ENCODE measurements at places on chromosomes 12 and 14.

GRCh38 chr14:68124050-68124449, 304.5 kb downstream of the RAD51B start:
- DNase-seq = no peak

GRCh38 chr14:29037411-29037810, 270.8 kb downstream of the FOXG1 start:
- no peak for DNase-seq

DNA sequence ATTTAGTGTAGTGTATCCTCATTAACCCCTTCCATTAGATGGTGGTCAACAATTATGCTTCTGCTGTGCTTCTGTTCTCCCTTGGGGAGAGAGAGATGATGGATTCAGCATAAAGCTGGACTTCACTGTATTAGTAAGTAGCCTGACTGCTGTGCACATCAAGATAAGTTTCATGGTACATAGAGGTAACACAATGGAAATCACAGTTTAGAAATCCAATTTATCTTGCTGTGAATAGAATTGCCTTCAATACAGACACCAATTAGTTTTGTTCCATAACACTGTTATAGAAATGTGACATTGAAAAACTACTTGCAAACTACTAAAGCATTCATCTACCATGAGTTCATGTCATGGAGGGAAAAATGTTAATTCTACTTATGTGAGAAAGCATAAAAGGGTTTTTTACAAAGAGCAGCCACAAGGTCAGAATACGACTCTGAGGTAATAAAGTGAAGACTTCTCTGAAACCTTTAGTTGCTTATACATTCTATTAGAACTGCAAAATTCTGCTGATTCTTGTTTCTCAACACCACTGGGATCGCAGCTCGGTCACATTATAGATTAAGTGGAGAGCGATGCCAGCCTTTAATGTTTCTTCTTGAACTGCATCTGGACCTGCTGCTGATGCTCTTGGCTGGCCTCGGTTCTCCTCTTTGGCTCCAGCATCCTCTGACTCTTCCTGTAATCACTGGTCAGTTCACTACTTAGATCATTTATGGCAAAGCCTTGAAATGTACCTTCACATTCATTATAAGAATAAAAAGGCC, 190.8 kb downstream of the ATP23 start:
- DNase-seq = no peak

DNA sequence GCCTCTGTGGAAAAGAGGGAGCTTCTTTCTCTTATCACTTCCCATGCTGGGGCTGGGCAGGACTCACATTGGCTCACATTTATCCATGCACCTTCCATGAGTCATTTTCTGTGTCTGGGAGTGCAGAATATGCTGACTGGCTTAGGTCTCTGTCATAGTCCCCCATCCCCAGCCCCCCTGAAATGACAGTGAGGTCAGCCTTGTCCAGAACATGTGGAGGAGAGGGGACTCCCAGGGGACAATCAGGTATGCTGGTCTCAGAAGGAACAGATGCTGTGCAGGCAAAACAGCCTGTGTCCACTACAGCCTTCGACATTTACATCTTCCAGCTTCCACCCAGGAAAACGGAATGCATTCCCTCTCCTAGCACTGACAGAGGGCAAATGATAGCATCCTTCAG, 35.0 kb downstream of the ADGRD1 start:
- no peak for DNase-seq

- DNase-seq = peak; percentile 93
Observed at GRCh38 chr12:130818635-130819576, 20.1 kb downstream of the STX2 start.

DNA sequence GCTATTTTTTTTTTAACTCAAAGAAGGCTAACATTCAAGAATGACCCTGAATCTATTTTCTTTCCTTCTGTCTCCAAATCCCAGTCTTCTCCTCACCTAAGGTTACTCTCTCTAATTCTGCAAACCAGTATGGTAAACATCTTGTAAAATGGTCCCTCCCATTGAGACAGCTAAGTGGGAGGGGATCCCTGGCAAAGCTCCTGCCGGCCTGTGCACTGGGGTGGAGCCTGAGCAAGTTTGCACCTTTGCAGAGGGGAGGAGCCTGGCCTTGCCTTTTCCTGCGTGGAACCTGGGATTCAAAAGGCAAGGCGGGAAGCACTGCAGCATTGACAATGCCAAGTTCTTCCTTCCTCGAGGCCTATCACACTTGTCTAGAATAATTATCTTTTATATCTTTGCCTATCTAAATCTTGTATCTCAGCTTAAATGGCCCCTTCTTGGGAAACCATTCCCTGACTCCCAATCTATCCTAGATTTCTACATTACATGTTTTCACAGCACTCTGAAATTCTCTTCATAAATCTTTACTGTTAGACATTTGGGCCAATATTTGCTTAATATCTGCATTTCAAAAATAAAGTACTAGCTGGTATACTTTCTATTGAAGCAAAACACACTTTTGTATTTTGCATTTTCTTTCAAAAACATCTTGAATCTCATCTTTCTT, 83.0 kb downstream of the EPS8 start:
- DNase-seq = no peak

DNA sequence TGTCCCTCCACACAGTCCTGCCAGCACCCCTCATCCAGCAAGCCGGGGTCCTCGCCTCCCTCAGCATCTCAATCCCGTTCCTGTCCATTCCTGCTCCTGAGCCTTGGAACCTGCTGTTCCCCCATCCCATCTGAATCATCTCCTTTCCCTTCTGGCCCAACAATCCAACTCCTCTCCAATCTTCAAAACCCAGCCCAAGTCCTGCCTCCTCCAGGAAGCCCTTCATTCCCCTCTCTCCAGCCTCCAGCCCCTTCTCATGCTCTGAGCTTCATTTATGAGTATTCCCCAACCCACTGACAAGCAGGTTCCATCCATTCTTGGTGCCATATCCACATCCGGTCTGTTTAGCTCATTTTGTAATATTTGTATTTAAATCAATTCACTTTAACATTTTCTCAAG, 128.1 kb downstream of the RIMBP2 start:
- no peak for DNase-seq

DNA sequence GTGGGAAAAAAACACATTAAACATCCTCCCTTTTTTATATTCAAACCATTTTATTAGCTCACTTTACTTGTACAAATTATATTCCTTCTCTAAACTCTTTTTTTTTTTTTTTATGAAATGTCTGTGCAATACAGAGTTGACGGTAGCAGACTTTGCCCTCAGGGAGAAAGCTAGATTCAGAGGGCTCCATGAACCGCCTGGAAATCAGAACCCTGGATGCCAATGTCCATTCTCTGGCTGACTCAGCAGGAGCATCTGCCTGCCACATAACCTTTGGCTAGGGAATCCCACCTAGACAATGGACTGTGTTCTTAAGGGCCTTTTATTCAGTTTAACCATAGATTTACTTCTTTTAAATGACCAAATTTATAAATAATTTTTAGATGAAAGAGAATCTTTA, 467.0 kb downstream of the MDGA2 start:
- no peak for DNase-seq

DNA sequence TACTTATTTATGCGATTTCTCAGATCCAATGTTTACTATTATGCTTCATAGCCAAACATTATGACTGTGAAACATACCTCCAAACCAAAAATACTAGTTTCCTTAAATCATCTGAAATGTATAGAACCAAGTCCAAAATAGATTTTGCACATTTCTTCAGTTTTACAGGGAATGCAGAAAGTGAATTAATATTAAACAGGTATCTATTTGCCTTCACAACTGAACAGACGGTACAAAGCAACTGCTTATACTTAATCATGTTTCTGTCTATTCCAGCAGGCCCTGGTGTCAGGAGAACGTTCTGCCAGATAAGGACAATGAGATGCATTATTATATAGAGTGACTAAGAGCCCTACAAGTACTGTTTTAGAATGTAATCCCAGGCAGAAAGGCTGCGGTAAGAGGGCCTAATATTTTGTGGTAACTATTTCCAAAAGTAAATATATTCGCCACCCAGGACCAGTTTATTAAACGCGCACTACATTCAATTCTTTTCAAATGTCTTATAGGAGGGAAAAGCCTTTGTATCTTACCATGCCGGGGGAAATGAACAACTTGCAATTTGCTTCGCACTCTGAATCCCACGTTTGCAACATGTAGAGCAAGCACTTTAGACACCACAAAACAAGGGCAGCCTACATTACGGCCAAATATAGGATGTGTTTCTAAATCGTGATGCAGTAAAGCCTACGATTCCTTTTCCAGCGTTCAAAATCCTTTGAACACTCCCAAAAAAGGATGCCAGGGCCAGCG, 1.5 kb downstream of the CORO1C start:
- no peak for DNase-seq

DNA sequence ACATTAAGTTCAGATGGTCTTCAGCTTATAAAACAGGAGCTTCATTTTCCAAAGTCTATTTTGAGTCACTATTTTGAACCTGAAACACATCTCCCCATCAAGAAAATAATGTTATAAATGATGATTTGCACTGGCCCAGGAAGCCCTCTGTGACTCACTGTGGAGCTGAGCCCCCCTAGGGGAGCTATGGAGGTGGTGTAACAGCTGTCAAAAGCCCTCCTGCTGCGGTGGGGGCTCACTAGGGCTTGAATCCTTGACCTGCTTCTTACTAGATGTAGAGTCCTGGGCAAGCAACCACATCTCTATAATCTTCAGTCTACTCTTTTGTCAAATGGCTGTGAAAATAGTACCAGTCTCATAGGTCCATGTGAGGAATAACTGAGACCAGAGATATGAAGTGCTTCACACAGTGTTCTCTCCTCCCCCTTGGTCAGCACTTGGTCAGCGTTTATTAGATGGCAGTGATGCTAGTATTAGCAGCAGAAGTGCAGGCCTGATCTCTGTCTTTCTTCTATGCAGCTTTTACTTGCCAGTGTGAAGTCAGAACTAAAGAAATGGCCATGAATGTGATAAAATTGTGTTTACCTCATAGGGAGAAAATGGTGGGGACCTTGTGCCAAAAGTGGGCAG, 83.4 kb downstream of the RTN1 start:
- no peak for DNase-seq

DNA sequence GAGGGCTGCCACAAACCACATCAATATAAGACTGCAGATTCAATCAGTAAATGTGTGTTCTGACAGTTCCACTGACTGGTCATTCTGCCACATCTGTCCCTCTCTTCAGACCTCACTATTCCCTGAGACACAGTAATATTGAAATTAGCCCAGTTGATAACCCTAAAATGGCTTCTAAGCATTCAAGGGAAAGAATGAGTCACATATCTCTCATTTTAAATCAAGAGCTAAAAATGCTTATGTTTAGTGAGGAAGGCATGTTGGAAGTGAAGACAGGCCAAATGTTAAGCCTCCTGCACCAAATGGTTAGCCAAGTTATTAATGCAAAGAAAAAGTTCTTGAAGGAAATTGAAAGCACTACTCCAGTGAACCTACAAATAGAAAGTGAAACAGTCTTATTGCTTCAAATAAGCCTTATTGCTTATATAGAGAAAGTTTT, 24.5 kb upstream of the KIF21A start:
- DNase-seq = no peak

GRCh38 chr12:78181544-78182162, 351.0 kb downstream of the NAV3 start:
- no peak for DNase-seq

DNA sequence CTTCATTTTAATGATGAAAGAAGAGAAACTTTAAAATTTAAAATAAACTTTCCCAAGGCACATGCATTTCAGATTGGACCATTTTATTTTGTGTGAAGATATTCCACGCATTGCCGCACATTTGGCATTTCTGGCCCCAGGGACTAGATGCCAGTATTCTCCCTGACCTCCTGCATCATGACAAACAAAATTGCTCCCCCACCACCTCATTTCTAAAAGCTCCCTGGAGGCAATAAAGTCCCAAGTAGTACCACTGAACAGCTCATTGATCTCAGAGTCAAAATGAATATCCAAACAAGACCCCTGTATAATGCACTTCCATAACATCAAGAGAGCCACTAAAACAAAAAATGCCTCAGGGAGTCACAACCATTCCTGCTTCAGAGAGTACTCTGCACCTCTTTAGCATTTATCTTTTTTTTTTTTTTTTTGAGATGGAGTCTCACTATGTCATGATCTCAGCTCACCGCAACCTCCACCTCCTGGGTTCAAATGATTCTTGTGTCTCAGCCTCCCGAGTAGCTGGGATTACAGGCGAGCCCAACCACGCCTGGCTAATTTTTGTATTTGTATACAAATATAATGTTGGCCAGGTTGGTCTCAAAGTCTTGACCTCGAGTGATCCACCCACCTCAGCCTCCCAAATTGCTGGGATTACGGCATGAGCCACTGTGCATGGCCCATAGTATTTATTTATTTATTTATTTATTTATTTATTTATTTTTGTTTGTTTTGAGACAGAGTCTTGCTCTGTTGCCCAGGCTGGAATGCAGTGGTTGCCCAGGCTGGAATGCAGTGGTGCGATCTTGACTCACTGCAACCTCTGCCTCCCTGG, 48.8 kb upstream of the RASSF3 start:
- DNase-seq = no peak

DNA sequence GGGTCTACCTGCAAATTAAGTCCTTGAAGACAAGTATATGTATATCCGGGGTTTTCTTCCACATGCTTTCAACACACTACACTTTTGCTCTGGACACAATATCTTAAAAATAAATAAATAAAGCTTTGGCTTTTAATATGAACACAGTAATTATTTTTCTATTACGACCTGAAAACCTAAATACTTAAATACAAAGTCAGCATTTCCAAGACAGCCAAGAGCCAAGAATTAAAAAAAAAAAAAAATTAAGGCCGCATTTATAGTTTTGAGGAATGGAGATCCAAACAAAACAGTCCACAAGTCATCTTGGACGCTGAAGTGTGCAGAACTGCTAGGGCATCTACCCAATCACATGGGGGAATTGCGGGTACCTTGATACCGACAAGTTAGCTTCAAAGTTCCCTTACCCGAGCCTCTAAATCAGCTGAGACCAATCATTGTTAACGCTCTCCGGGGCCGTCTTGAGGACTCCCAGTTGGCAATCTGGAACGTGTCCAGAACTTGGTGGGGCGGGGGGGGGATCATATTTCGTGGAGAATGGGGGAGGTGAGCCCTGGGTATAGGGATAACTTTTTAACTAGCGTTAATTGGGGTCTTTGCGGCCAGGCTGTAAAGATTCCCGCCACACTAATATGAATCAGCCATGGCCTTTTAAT, 731 bp upstream of the PCNX4 start:
- no peak for DNase-seq

DNA sequence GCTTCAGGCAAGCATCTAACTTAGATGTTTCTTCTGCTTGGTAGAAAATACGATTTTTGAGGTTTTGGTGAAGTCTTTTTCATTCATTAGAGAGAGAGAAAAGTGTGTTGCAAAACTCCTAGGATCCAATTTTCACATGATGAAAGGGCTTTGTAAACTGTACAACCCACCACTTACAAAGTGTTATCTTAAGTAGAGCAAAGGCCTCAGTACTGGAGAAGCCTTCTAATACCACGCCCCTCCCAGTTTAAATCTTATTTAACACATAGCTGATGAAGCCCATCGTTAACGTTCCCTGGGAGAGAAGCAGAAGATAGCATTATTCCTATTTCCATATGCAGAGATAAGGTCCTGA, 869 bp downstream of the APOLD1 start:
- DNase-seq = no peak

GRCh38 chr12:11477110-11477509, 81.7 kb upstream of the PRB2 start:
- DNase-seq = no peak

GRCh38 chr12:31370531-31371255, 44.7 kb upstream of the SINHCAF start:
- peak; percentile 87 for DNase-seq

All from ecto neural progenitor cell (in vitro differentiated cells).